ENCODE measurements at places on chromosomes 3 and 15.

DNA sequence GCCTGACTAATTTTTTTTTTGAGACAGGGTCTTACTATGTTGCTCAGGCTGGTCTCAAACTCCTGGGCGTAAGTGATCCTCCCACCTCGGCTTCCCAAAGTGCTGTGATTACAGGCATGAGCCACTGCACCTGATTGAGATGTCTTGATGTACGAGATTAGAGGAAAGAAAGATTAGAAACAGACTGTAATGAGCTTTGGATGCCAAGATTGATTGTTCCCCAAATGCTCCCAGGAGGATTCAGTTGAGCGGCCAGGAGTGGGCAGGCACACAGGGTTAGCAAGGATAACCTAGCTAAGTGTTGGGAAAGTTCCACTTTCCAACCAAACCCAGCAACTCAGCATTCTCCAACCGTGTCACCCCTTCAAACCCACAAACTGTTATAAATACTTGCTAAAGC, 63.7 kb downstream of the SRGAP3 start:
- no peak overlapping the region for H3K27ac ChIP-seq
- no peak for DNase-seq
- H3K4me3 ChIP-seq = no peak overlapping the region
- no peaks in the 10 kb centered on the region for H3K27me3 ChIP-seq

GRCh38 chr3:72614394-72615074, 233.7 kb downstream of the SHQ1 start:
- H3K27me3 ChIP-seq = no peaks in the 10 kb centered on the region
- H3K4me3 ChIP-seq = no peak overlapping the region

DNA sequence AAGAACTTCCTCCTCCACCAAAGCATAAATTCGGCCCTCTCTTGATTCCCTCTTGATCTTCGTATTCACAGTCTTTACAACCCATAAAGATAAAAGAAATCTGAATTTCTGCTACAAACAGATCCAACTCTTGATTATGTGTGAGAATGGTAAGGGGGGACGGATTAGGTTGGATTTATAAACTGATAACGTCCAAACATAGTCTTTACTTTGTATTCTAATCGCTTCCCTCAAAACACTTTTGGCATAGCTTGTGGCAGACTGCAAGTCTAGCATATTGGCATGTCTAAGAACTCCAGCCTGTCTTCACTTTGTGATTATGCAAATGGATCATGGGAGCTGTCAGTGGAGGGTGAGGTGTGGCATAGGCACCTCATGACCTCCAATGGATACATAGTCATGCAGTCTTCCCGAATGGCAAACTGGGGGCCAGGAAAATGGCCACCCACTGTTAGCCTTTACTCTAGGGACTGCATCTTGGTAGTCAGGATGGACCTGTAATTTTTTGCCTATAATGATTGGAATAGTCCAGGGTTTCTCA, 24.3 kb upstream of the GPR171 start:
- H3K36me3 ChIP-seq = no peaks in the 10 kb centered on the region
- no peaks in the 10 kb centered on the region for H3K27me3 ChIP-seq
- peaks cover 6% of the 10 kb centered on the region for H3K4me1 ChIP-seq
- DNase-seq = no peak
- no peak overlapping the region for H3K4me3 ChIP-seq

GRCh38 chr3:39705351-39705900, 104.0 kb upstream of the MYRIP start:
- no peak overlapping the region for H3K4me3 ChIP-seq
- H3K4me1 ChIP-seq = no peaks in the 10 kb centered on the region
- no peak overlapping the region for H3K27ac ChIP-seq
- no peak for DNase-seq

DNA sequence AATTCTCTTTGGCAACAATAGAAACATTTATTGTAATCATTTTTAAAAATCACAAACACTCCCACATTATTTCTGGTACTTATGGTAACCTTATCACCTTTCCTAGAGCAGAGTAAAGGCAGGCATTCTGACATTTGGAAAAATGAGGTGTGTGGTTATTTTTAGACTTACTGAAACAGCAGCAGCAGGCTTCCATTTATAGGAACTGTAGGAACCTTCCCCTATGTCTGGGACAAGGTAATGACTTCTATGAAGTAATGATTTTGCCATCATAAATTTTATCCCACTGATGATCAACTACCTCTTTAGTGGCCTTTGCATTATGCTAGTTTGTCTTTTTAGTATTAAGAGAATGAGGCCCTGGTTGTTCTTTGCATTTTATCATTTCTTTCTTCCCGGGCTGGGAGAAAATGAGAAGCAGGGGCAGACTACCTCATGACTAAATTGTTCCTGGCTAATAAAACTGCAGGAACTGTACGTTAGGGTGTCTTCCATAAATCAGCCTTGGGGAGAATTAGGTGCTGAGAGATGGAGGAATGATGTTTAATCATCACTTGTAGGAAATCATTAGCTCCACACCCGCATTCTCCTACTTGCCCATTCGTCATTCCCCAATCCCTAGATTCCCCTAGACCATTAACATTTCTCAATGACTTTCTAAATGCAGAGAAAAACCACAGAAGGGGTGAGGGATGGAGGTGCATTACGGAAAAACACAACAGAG, 680.3 kb downstream of the AGBL1 start:
- H3K4me1 ChIP-seq = no peaks in the 10 kb centered on the region
- no peaks in the 10 kb centered on the region for H3K36me3 ChIP-seq
- no peak overlapping the region for H3K4me3 ChIP-seq
- no peaks in the 10 kb centered on the region for H3K27me3 ChIP-seq
- no peak overlapping the region for H3K27ac ChIP-seq
- no peak for DNase-seq

- peaks cover 15% of the 10 kb centered on the region for H3K4me1 ChIP-seq
- no peaks in the 10 kb centered on the region for H3K36me3 ChIP-seq
- H3K27me3 ChIP-seq = no peaks in the 10 kb centered on the region
- DNase-seq = no peak
Measured at GRCh38 chr3:25293736-25294135, 134.3 kb upstream of the RARB start.

DNA sequence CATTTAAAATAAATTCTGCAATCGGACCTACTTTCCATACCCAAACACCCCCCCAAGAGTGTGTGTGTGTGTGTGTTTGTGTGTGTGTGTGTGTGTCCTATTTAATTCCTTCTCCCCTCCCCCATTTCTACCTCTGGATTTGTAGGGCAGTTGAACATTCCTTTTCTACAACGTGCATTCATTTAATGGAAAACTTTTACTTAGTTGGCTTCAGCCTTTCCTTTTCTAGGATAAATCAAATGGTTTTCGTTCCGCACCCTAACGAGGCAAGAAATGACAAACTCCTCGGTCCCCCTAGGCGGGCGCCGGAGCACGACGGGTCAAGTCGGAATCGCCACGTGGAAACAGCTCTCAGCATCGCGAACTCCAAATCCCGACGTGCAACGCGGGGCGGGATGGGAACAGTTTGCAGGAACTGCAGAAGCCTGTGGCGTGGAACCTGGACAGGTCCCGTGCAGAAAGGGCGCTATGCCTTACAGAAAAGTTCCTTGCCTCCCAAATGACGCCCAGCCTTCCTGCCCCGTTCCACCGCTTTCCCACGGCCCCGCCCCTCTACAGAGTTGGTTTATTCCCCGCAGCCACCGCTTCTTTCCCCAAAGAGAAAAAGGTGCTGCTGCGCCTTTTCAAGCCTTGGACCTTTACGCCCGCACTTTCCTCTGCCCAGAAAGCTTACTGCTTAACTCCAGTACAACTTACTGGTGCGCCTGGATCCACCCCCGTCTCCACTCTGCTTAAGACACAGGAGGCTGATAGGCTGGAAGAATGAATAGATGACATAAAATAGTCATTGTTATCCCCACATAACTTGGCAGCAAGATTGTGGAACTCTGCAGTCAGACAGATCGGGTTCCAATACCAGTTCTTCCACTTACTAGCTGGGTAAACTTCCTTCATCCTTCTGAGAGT, 1.1 kb upstream of the EIF2B5 start:
- H3K36me3 ChIP-seq = peaks cover 5% of the 10 kb centered on the region
- H3K27me3 ChIP-seq = no peaks in the 10 kb centered on the region
- H3K4me1 ChIP-seq = peaks cover 31% of the 10 kb centered on the region
- DNase-seq = no peak
- peak overlapping the region; percentile 80 for H3K4me3 ChIP-seq
- peak overlapping the region; percentile 91 for H3K27ac ChIP-seq

DNA sequence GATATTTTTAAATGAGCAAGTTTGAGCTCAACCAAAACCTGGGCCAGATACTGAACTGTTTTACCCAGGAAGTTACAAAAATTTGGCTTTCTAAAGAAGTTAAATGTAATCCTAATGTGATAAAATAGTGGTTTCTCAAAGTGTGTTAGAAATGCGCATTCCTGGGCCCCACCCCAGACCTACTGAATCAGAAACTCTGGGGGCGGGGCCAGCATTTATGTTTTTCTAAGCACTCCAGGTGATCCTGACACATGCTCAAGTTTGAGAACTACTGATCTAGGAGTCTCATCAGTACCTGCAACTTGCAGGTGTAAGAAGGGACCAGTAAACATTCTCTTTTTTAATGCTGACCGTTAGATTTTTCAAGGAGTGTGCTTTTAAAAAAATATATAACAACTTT, 190.6 kb downstream of the VPS13C start:
- H3K4me3 ChIP-seq = no peak overlapping the region
- H3K4me1 ChIP-seq = no peaks in the 10 kb centered on the region
- no peak overlapping the region for H3K27ac ChIP-seq
- H3K27me3 ChIP-seq = no peaks in the 10 kb centered on the region
- no peak for DNase-seq

GRCh38 chr3:140093742-140094141, 158.8 kb downstream of the CLSTN2 start:
- DNase-seq = no peak
- no peak overlapping the region for H3K4me3 ChIP-seq
- H3K27ac ChIP-seq = no peak overlapping the region
- H3K27me3 ChIP-seq = no peaks in the 10 kb centered on the region

GRCh38 chr15:52699457-52699856, 20.3 kb upstream of the ATOSA start:
- no peak overlapping the region for H3K27ac ChIP-seq
- no peak for DNase-seq
- no peaks in the 10 kb centered on the region for H3K4me1 ChIP-seq
- H3K4me3 ChIP-seq = no peak overlapping the region
- no peaks in the 10 kb centered on the region for H3K27me3 ChIP-seq

DNA sequence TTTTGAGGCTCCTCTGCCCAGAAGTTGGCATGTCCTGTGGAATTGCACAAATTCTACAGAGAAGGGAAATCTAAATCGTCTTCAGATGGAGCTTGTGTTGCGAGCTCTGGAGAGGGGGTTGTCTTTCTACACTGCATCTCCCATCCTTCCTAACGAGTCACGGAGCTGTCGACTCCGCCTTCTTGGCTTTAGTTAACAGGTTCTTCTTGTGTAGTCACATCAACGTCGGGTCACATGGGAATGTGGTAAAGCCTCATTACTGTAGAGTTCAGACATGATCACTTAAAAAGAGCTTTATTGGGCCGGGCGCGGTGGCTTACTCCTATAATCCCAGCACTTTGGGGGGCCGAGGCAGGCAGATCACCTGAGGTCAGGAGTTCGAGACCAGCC, 60.0 kb downstream of the DNASE1L3 start:
- no peak overlapping the region for H3K4me3 ChIP-seq
- no peaks in the 10 kb centered on the region for H3K27me3 ChIP-seq
- DNase-seq = no peak
- H3K4me1 ChIP-seq = no peaks in the 10 kb centered on the region

DNA sequence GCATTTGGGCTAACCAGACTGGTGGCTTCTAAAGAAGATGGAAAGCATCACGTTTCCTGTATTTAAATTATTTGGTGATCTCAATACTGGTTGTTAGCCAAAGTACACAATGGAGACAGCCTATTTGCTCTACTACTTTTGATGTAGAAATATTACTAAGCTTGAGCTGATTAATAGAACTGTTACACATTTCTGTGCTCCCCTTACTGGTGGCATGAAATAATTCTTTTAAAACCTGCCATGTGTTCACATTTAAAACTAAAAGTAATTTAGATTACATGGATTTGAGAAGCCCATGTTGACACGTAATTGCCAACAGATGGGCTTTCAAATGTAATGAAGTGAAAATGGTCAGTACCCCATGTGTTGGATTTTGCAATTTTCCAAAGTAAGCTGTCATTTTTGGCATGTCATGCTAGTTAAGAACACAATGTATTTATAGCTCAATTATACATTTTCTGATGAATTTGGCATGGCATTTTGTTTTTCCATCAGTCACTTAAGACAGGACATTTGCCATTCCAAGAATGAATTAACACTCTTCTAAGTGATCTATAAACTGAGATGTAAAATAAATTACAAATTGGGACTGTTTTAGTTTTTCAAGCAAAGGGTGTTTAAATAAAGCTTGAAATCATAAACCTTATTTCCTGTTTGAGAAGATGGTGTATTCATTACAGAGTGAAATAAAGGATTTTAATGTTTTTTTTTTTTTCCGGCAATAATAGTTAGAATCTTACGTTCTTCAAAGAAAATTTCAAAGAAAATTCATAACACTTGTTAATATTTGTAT, 10.8 kb upstream of the RARRES1 start:
- no peaks in the 10 kb centered on the region for H3K27me3 ChIP-seq
- DNase-seq = no peak
- H3K27ac ChIP-seq = peak overlapping the region; percentile 23
- H3K4me1 ChIP-seq = no peaks in the 10 kb centered on the region
- H3K36me3 ChIP-seq = no peaks in the 10 kb centered on the region
- H3K4me3 ChIP-seq = no peak overlapping the region

GRCh38 chr15:82304778-82305090, 42.1 kb downstream of the SAXO2 start:
- no peaks in the 10 kb centered on the region for H3K4me1 ChIP-seq
- no peak for DNase-seq
- no peaks in the 10 kb centered on the region for H3K27me3 ChIP-seq
- no peaks in the 10 kb centered on the region for H3K36me3 ChIP-seq
- no peak overlapping the region for H3K27ac ChIP-seq

DNA sequence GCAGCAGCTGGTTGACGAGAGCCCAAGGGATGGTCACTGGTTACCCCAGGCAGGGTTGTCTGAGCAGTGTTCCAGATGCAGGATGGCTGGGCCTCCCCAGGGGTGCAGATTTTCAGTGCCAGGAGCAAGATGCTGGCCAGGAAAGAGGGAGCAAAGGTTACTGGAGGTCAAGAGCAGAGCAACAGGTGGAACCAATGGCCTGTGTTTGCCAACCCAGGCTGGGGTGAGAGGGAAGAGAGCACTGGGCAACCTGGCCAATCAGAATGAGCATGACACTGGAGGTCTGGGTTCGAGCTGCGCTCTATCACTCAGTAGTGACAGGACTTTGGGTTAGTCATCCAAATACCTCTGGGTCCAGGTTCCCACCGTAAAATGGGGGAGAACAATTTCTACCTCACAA, 90.6 kb upstream of the TLE3 start:
- no peaks in the 10 kb centered on the region for H3K36me3 ChIP-seq
- DNase-seq = no peak
- H3K4me1 ChIP-seq = no peaks in the 10 kb centered on the region
- H3K27ac ChIP-seq = no peak overlapping the region

- no peak for DNase-seq
- no peaks in the 10 kb centered on the region for H3K27me3 ChIP-seq
- H3K36me3 ChIP-seq = no peaks in the 10 kb centered on the region
- H3K27ac ChIP-seq = no peak overlapping the region
- no peak overlapping the region for H3K4me3 ChIP-seq
Measured at GRCh38 chr15:50675535-50676144, 11.0 kb downstream of the TRPM7 start.
